ENCODE measurements at places on chromosomes 2 and 18.

DNA sequence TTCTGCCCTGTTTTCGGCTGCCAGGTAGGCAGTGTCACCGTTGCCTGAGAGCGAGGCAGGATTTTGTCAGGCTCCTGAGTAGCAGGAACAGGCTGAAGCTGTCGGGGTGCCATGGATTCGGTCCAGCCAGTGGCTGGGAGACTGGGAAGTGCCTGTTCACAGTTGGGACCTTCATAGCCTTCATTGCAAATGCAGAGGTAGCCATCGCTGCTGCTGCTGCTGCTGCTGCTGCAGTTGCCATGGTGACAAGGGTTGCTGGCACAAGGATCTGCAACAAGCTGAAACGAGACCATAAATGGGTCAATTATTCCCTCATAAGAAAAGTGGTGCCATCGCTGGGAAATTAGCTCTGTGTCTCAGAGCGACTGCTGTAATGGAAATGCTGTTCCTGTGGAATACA, 122.7 kb downstream of the DNER start:
- no peak for DNase-seq

GRCh38 chr2:5521461-5521860, 170.7 kb upstream of the SOX11 start:
- no peak for DNase-seq

GRCh38 chr2:18551169-18551568, 9.3 kb downstream of the RDH14 start:
- DNase-seq, result no peak

GRCh38 chr2:131038258-131039100, 54.8 kb downstream of the FAM168B start:
- no peak for DNase-seq

- no peak for DNase-seq
Measured at GRCh38 chr2:96091711-96092572, 24.4 kb downstream of the ADRA2B start.

- no peak for DNase-seq
Measured at GRCh38 chr2:68086166-68086565, 23.4 kb upstream of the C1D start.

DNA sequence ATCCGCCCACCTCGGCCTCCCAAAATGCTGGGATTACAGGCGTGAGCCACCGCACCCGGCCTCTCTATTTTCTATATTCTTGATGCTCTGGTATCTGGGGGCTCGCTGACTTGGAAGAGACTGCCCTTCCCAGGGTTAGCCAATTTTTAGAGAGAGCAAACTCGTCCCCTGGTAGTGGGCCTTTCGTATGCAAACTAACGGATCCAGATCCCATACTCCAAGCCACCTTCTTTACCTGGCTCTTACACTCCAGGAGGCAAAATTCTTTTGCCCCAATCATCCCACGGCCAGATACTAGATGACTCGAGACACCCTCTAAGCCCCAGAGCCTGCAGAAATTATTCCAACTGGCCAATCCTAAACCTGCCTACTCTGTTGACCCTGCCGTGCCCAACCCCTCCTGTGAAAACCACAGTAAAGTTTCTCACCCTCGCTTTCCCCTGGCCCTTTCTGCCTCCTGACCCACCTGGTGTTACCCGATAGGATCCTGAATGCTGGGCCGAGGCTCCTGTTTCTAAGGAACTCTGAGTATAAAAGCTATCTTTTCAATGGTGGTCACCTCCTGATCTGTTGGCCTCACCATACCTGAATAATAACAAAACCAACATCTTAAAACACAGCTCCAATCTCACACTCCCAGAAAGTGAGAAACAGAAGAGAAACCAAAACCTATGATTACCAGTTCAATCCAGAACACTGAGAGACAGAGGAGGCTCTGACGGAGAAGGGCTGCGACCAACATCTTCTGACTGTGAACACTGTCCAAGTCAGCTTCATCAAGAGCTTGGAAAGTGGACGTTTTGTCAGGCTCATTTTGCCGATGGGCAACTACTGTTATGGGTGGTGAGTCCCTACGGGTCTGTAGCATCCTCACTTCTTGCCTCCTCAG, 57.6 kb upstream of the ZNF532 start:
- DNase-seq, result no peak

DNA sequence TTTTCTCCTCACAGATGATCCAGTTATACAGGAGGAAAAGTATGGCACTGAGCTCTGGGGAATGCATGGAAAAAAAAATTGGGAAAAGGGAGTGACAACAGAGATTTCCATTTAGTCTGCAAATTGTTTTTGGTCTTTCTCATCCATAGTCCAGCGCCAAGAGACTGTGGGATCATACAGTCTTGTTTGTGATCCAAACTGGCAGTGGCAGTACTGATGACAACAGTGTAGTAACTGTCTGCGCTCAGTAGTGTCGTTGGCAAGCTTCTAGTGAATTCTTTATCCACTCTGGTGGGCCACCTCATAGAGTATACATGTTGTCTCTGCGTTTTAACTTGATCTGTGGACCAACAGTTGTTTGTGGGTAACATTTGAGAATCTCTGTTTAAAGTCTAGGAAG, 37.9 kb downstream of the GALNT1 start:
- DNase-seq, result no peak

DNA sequence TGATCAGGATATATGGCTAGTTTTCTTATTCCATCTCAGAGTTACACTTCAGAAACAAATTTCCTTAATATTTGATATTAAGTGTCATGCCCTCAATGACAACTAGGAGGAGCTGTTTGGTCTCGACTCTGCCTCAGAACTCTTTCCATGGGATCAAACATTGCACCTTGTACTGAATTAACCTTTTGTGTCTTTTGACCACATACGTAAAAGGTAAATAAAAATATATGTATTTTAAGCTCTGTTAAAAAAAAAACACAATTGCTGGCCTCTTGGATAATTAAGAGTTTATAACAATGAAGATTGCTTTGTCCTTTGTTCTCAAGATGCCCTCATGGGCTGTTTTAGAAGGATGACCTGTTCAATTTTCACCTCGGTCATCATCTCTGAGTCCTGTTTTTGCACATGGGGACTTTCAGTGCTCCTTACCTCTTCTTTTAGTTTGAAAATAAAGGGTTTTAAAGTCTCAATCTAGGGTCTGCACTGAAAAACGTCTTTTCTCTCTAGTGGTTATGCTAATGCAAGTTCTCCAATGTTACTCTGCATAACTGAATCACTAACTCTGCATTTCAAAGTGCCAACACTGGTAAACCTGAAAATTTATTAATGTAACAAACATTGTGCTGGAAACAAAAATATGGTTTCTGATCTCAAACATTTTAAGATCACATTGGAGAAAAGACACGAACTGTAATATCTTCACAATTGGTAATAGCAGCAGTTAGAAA, 18.8 kb upstream of the FN1 start:
- peak; percentile 40 for DNase-seq

GRCh38 chr2:149058936-149059335, 20.4 kb downstream of the LYPD6B start:
- DNase-seq, result no peak

DNA sequence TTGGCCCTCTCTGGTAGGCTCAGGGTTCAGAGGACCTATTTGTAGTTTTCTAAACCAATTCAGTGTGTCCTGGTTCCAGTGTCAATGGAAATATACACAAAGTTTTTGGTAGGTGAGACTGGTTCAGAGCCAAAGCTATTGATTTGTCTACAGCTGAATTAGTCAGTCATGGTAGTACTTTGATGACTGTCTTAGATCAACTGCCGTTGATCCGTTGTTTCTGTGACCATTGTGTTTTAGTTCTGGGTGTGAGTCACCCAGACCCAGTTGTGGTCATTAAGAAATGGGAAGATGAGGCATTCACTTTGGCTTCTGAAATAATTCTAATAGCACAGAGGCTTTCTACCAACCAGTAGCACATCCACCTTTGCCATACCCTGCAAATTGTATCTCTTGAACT, 16.0 kb upstream of the RPE start:
- DNase-seq, result no peak

GRCh38 chr2:101518578-101519492, 43.9 kb upstream of the RFX8 start:
- DNase-seq, result no peak

- no peak for DNase-seq
Measured at GRCh38 chr2:99858951-99859596, 283.3 kb downstream of the AFF3 start.

DNA sequence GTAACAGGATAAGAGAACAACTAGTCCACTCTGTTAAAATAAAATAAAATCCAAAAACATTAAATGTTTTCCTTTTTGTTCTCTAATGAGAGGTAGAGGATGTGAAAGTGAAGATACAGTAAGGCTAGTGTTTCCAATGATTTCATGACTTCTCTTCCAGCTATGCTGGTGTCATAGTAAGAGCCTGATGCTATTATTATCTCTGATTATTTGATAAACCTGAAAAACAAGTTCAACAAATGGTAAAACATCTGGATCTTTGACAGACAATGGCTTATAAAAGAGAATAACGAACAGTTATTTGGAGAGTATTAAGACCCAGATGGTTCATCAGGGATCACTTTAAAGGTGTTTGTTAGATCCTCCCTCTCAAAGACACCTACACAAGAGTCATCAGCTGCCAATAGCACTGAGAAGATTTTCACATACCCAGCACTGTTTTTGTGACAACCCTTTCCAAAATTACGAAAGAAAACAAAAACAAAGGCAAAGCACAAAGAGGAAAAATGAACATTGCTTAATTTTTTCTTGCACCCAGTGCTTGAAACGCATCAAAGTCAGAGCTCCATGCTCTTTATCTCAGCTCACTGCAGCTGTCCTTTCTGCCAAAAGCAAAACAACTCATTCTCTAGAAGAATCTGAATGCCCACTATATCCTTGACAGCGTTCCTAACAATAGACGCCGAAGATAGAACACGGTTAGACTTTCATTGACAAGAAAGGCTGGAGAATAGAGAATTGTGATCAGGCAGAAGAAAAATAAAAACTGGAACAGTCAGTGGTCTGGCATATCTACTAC, 168.6 kb downstream of the SLC8A1 start:
- DNase-seq, result no peak

DNA sequence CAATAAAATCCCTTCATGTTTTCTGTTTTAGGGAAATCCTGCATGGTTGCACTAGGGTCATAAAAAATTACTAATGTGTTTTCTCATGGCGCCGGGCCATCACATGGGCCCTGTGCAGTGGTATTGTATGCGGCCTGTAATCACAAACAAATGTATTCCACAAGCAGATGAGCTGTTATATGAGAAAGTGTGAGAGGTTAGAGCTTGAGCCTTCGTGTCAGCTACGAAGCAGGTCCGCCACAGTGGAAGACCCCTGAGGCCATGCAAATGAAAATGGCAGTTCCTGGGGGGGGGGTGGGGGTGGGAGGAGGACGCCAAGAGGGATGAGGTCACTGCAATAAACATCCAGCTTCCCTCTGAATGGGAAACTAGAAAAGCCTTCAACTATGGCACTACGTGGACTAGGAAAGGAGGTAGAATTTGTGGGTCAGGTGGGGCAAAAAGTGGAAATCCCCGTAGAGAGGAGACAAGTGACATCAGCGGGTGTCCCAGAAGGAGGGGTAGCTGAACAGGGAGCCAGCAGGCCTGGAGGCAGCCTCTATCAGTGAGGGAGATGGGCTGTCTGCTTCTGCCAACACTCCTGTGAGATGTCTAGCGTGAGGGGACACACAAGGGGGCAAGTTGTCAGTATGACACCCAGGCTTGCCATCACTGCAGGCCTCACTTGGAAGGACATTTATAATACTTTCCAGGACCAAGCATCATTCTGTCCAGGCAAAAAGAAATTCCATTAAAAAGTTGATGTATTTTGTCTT, 130.3 kb upstream of the CTAGE1 start:
- DNase-seq, result no peak

- DNase-seq, result no peak
Measured at GRCh38 chr2:58047373-58047935, 848 bp downstream of the VRK2 start.

DNA sequence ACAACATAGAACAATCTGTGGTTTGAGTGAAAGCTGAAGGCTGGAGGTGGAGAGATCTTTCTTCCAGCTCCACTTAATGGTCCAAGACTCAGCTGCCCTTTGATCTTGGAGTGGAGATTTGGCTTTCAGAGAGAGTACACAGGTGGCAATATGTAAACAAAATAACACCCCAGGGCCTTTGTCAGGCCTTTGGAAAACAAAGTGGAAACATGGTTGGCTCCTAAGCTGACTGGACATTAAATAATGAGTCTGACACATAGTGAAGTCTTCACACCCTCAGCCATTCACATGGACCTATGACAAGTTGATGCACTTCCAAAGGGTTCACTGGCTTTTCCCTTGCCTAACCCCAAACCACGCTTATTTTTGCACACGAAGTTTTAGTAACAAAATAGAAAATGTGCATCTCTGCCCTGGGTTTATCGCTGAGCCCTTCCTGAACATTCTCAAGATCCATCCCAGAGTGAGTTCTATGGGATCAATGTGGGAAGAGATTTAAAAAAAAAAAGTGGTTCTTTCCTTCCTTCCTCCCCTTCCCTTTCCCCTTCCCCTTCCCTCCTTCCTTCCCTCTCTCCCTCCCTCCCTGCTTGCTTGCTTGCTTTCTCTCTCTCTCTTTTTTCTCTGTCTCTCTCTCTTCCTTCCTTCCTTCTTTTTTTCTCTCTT, 201.3 kb upstream of the NT5C1B start:
- no peak for DNase-seq

- no peak for DNase-seq
Measured at GRCh38 chr18:46320928-46321711, 216.9 kb downstream of the HAUS1 start.

GRCh38 chr2:30956995-30957394, 149.7 kb upstream of the CAPN13 start:
- no peak for DNase-seq
